Common myeloid progenitor, CD34-positive (primary cell): ENCODE measurements at places on chromosomes 16 and 17.

- H3K36me3 ChIP-seq = no peaks in the 10 kb centered on the region
- no peak overlapping the region for H3K27ac ChIP-seq
- no peak overlapping the region for H3K4me3 ChIP-seq
- DNase-seq = no peak
These were observed 19.9 kb upstream of the ZC3H18 start for GRCh38 chr16:88550246-88550661.

- H3K4me3 ChIP-seq = no peak overlapping the region
- H3K27ac ChIP-seq = no peak overlapping the region
- no peaks in the 10 kb centered on the region for H3K27me3 ChIP-seq
- H3K4me1 ChIP-seq = no peaks in the 10 kb centered on the region
- DNase-seq = no peak
These were observed 32.0 kb upstream of the ENDOV start for GRCh38 chr17:80382956-80383355.

- no peaks in the 10 kb centered on the region for H3K4me1 ChIP-seq
- DNase-seq = no peak
- no peak overlapping the region for H3K27ac ChIP-seq
- H3K36me3 ChIP-seq = peaks cover 26% of the 10 kb centered on the region
These were observed 36.3 kb downstream of the IFT140 start for GRCh38 chr16:1575578-1575977.

- peaks cover 4% of the 10 kb centered on the region for H3K36me3 ChIP-seq
- no peak for DNase-seq
- H3K4me1 ChIP-seq = peaks cover 25% of the 10 kb centered on the region
- H3K27ac ChIP-seq = peak overlapping the region; percentile 80
- H3K27me3 ChIP-seq = no peaks in the 10 kb centered on the region
These were observed 1.4 kb downstream of the UBE2I start for GRCh38 chr16:1310832-1311200.

DNA sequence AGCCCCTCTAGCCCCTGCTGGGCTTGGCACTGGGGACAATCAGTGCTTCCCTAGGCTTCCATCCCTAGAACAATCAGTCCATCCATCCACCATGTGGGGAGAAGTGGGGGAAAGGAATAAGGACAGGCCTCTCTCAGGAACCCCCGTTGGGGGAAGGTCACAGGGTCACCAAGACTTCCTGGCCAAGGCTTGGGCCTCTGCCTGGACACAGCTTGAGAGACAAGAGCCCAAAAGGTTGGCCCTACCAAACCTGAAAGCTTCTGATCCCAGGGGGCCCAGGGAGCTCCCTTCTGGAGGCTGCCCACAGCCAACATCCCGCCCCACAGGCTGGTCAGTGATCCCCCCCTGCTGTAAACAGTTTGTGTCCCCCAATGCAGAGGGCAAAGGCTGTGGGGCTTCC is 16.2 kb upstream of the MTMR4 start:
- no peak overlapping the region for H3K4me3 ChIP-seq
- no peak for DNase-seq
- no peaks in the 10 kb centered on the region for H3K36me3 ChIP-seq
- H3K4me1 ChIP-seq = no peaks in the 10 kb centered on the region

- no peaks in the 10 kb centered on the region for H3K27me3 ChIP-seq
- H3K4me3 ChIP-seq = no peak overlapping the region
- H3K36me3 ChIP-seq = peaks cover under 1% of the 10 kb centered on the region
- H3K27ac ChIP-seq = no peak overlapping the region
These were observed 153.4 kb downstream of the ZFHX3 start for GRCh38 chr16:72894293-72895151.
